ENCODE measurements at places on chromosomes 4 and X.

GRCh38 chr4:25000639-25001038, 30.1 kb downstream of the LGI2 start:
- no peak for DNase-seq

DNA sequence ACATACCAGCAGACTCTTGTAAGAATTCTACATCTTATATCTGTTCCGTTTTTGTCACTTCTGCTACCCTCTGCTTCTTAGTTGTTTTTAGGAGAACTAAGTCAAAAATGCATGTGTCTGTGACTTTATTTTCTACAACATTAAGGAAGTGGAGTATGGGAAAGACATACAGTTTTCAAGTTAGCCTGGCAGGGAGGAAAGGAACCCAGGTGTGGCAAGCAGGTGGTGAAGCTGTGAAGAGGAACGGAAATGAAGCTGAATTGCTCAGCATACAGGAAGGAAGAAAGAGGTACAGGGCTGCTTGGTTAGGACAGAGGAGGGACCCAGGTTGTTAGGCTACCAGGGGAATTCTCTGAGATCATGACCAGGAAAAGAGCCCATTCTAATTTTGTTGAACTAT, 9.4 kb downstream of the GPRIN3 start:
- DNase-seq = no peak

- DNase-seq = no peak
These were observed 17.7 kb upstream of the N4BP2 start for GRCh38 chr4:40038977-40039376.

GRCh38 chr4:109026588-109026987, 263.7 kb upstream of the ETNPPL start:
- DNase-seq = no peak

DNA sequence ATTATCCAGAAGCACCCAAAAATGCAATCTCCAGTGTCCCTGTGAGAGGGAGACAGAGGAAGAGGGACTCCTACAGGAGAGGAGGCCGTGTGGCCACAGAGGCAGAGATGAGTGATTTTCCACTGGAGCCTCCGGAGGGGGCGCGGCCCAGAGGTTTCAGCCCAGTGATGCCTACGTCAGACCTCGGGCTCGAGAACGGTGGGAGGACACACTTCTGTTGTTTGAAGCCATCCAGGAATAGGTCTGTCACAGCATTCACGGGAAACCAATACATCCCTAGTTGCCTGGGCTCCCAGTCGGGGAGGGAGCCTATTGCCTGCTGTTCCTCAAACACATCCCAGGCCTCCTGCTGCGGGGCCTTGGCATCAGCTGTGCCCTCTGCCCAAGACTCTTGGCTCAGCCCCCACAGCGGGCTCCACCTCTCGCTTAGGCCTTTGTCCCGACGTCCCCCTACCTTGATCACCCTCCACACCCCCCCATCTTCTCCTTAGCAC, 39.2 kb upstream of the HMX1 start:
- DNase-seq = no peak

- no peak for DNase-seq
These were observed 14.6 kb downstream of the RAB9B start for GRCh38 chrX:103817502-103817901.

GRCh38 chr4:164484551-164484950, 269.4 kb upstream of the SMIM31 start:
- DNase-seq = no peak

GRCh38 chr4:84915396-84915780, 51.1 kb downstream of the WDFY3 start:
- no peak for DNase-seq

DNA sequence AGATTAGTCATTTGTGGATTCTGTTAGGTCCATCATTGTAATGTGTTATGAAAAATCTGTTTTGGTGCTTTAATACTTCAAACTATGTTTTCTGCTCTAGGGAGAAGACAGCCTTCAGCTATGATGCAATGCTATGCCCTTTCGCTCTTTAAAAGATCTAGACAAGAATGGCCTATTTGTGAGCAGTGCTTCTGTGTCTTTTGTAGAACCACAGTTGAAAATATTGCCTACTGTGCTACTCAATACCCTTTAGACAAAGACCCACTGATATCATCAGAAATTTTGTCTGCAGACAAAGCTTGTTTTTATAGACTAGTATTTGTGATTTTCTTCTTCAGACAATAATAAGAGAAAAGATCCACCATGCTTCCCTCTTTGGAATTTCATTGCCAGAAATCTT, 44.6 kb upstream of the SLITRK2 start:
- no peak for DNase-seq

DNA sequence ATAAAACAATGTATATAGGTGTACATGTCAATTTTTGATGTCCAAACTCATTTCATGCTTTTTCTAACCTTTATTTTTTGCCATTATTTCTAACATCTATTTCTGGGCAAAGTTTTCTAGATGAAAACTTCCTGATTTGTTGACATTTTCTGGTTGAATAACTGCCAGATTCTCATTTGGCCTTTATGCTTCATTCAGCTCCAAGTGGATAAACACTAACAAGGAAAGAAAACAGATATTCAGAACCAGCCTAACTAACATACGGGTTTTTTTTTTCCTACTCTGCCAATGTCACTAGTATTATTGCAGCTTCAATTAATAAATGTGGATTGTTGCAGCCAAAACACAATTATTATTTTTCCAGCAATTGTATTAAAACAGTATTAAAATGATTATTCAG, 50.9 kb upstream of the RAP1GDS1 start:
- no peak for DNase-seq

DNA sequence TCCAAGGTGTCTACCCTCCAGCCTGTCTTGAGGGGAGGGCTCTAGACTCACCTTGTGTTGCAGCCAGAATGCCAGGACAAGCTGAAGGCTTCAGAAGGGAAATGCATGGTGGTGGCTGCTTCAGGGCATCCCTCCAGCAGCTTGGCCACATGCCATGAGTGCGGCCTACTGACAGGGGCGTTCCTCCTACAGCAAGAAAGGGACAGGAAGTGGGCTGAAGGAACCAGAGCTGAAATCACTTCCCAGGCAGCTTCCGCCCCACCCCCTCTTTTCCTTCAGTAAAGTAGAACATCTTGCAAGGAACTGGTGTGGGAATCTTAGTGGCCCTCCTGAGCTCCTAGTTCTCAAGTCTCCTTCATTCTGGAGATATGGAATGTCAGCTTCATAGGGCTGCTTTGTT, 167.5 kb upstream of the DGKK start:
- DNase-seq = no peak

DNA sequence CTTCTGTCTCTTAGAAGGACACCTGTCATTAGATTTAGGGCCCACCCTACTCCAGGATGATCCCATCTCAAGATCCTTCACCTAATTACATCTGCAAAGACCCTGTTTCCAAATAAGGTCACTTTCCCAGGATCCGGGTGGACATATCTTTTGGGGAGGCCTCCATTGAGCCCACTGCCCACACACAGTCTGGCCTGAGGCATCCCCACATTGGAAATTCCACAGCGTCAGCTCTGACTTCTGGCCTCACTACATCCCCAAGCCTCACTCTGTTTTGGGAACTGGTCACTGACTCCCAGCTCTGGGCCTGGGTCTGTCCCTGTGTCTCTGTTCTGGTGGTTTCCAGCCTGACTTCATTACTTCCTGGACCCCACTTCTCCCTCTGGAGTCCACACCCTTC, 285.5 kb downstream of the CRLF2 start:
- no peak for DNase-seq
